ENCODE measurements at places on chromosomes 12 and 14.
A peak's percentile ranks its signal among the peaks of the same experiment; 100 is the strongest.

GRCh38 chr12:4116251-4117111 is 157.1 kb upstream of the CCND2 start:
- no peak for DNase-seq

- no peak for DNase-seq
These were observed 165.3 kb upstream of the RASSF8 start for GRCh38 chr12:25793196-25793595.

DNA sequence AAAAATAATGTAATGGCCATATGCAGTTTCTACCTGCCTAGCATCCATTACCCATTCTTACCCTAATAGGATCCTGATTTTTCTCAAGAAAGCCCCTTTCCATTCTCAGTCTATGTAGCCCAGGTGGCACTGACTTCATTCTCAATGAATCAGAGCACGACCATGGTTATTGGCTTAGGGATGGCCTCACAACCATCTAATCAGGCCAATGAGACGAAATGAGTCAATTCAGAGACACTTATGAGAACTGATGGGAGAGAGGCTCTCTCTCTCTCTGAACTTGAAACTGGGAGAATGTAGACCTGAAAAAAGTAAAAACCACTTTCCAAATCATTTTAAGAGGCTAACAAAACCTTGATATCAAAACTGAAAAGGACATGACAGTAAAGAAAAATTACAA is 45.3 kb upstream of the OXA1L start:
- DNase-seq = no peak

DNA sequence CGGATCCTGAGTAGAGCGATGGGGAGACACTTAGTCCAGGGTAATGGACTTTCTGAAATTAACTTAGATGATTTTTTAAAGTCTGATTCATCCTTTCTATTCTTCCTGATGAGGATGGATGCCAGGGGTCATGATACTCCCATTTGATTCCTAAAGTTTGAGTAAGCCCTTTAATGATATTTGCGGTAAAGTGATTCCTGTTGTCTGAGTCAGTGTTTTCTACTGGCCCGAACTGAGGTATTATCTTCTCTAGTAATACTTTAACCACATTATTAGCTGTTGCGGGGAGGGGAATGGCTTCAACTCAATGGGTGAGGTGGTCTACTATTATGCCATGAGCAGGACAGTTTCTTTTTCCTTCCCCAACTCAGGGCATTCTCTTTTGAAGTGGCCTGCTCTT is 111.6 kb downstream of the RIN3 start:
- DNase-seq = no peak

DNA sequence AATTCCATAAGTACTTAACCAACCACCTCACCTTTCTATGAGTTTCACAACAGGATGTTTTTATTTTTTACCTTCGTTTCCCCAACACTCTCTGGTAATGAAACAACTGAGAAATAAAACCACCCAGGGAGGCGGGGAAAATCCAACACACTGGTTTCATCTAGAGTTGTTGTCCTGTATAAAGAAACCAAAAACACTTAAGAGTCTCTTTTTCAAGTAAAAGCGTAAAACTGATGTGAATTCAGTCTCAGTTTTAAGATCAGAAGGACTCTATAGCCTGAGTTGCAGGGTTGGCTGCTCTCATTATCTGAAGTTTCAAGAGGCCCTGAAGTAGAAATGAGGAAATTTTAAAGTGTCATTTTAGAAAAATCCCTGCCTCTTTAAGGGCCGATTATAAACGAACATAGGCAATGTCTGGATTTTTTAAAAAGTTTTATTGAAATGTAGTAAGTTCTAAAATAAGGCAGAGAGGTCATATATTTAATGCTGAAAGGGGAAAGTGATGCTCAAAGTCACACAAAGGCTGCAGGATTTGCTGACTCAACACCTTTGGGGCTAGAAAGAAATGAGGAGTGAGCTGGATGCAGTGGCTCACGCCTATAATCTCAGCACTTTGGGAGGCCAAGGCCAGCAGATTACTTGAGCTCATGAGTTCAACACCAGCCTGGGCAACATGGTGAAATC is 27.2 kb downstream of the HIGD1C start:
- DNase-seq = no peak

DNA sequence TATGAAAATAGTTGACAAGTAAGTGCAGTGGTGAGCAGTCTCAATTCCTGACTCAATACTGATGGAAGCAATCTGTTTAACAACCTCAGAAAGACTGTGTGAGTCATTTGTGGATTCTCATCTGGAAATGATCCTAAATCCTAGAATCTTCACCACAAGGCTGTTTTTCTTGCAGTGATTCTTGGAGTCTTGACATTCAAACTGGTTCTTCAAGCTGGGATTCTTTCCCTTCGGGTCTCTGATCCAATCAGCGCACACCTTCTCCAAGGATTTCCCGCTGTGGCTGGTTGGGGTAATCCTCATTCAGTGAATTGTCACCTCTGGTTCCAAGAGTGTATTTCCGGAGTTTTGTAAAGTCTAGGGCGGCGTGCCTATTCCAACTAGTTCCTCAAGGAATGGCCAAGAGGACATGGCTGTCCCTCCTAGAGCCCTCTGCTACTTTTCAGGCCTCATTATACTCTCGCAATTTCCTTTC is 37.7 kb upstream of the FOXJ2 start:
- DNase-seq = no peak

DNA sequence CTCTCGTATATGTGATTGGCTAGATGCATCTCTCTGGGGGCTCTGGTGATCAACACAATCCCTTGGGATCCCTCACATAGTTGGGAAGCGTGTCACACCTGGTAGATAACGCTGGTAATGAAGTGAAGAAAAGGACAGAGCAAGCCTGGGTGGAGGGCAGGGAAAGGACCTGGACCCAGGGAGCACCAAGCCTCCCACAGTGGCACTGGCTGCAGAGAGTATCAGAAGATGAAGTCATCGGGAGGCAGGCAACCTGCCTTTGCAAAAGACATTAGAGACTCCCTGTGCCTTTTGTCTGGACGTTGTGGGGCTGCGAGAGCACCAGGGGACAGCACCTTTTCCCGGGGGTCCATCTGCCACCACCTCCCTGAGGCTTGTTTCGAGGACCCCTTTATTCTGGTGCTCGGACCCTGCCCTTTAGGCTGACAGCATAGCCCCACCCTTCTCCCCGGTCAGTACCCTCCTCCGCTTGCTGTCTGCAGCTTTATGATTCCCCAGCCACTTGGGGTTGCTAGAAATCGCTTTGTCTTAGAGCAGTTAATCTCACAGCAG is 116.4 kb downstream of the EML1 start:
- no peak for DNase-seq

DNA sequence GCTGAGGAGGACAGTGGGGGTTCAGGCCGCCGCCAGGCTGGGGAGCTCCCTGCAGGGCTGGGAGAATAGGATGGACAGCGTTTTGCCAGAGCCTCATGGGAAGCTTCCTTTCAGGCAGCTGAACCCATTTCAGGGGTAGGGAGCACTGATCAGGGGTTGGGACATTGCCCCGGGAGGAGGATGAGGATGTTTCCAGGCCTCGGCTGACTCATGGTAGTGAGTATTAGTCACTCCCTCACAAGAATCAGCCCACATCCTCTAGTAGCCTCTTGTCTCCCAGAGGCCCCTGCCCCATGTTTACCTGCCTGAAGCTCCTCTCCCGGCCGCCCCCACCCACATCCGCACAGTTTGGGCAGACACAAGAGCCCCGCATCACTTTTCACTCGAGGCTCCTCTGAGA is 89.8 kb downstream of the ZFP36L1 start:
- no peak for DNase-seq

DNA sequence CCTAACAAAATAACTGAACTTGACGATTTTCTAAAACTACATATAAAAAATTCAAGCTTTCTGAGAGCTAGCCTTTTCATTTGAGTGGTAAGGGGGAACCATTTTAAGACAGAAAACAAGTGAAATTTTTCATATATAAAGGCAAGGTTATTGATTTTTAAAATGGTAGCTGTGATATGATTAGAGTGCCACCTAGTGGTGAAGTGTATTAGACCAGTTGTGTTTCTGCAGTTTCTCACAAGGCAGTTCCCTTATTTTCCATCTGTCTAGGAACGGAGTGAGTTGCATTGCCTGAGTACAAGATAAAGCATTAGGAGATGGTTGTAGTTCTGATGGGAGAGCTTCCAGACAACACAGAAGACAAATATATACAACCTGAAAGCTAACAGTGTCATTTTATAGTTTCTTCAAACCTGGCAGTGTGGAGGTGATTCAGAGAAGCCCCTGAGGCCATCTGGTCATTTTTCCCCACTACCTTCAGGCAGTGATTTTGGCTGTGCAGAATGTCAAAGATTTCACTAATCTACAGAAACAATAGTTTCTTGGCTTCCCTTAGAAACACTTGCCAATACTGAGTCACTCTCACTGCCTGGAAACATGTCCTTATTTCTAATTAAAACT is 180.8 kb downstream of the C12orf50 start:
- no peak for DNase-seq

DNA sequence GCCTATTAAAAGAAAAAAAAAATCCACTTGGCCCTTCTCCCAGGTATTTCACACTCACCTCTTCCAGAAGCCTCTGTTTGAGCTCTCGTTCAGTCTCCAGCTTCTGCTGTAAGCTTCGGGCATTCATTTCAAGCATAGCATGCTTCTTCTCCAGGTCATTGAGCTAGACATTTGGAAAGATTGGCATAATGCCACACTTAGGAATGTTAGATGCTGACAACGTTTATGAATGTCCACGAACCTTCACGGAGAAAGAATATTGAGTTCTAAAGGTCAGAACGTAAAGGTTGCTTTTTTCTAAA is 60.5 kb downstream of the PRKAB1 start:
- no peak for DNase-seq

DNA sequence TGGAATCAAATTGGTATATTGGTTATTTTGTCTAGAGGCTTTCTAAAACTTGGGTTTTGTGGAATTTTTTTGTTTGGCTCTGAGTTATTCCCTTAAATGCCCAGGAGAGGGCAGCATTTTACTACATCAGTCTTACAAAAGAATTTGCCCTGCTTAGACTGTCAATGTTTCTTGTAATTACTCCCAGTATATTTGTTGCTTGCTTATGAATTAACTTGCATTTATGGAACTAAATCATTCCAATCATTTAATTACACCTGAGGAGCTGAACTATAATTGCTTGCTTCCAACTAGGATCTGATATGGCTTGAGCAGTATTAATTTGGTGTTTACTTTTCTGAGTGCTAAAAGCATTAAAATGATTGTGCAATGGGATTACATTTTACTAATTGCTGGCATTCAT is 48.7 kb downstream of the MIPOL1 start:
- DNase-seq = no peak

- no peak for DNase-seq
These were observed 822.9 kb downstream of the VRK1 start for GRCh38 chr14:97620066-97620465.

DNA sequence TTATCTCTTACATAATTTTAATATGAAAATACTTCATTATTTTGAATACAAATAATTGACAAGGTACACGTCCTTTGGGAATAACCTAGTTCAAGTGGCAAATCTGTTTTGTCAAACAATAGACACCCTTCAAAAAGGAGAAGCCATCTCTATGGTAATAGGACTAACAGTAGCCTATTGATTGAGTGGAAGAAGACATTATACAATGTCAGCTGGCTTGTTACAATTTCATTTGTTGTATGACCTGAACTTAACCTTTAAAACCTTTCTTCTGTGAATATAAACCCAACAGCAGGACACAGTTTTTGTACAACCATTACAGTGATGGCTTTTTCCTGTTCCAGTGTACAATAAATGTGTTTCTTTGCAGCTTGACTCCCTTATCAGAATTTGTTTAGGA is 8.1 kb downstream of the TMEM260 start:
- no peak for DNase-seq

- no peak for DNase-seq
These were observed 14.4 kb downstream of the AREL1 start for GRCh38 chr14:74698465-74698864.

GRCh38 chr14:22384167-22384549 is 204.9 kb downstream of the DAD1 start:
- DNase-seq = no peak

- no peak for DNase-seq
These were observed 81.4 kb downstream of the ACTN1 start for GRCh38 chr14:68897559-68898155.

DNA sequence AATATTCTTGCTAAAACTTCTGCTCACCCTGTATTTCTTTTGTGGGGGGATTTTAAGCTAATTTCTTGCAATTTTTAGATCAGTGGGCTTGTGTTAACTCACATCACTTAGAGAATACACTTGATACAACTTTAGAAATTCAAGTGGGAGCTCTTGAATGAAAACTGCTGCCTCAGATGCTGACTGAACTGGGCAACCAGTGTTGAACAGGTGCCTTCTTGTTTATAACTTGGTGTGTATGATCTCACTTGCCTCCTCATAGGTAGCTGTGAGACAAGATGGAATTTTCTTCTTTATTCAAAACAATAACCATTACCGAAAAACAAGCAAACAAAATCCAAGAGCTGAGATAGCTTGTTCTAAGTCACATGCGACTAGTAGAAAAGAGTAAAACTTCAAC is 63.5 kb downstream of the FGD4 start:
- DNase-seq = no peak

GRCh38 chr12:108609537-108610335 is 11.9 kb upstream of the TMEM119 start:
- DNase-seq = no peak

GRCh38 chr12:6372403-6373003 is 2.9 kb downstream of the SCNN1A start:
- DNase-seq = no peak

GRCh38 chr14:38490273-38490672 is 234.4 kb upstream of the CLEC14A start:
- no peak for DNase-seq

GRCh38 chr14:81555684-81556083 is 22.0 kb upstream of the SEL1L start:
- no peak for DNase-seq

GRCh38 chr12:123115409-123116121 is 35.3 kb downstream of the PITPNM2 start:
- DNase-seq = no peak

GRCh38 chr12:98699586-98699985 is 54.5 kb downstream of the APAF1 start:
- DNase-seq = no peak

DNA sequence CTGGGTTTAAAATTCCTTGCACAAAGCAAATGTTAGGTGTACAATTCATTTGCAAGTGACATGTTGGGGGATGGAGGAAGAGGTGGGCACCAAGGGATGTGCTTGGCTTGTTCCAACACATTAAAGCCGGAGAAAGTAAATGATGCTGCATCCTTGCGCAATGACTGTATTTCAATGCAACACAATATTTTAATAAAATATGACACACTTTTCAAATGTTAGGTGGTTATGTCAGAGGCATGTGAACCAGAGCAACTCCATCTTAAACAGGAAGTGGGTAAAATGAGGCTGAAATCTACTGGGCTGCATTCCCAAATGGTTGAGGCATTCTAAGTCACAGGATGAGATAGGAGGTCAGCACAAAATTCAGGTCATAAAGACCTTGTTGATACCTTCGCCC is 53.6 kb upstream of the ARHGAP5 start:
- no peak for DNase-seq

DNA sequence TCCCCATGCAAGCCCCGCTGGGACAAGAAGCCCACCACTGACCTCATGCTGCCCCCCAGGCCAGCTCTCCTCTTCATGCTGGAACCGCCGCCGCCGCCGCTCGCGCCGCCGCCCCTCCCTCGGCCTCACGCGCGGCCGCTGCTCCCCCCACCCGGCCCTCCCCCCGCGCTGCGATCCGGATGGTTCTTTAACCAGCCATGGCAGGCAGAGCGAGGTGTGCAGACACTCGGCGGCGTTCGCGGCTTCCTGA is at the start of gene DCAF5:
Gene DCAF5, minus strand, starts transcription at position 218 of the 250 bp plus-strand sequence. Its CDS starts 141 bp downstream, at position 77.
- peak; percentile 90 for DNase-seq

- DNase-seq = no peak
These were observed 126.6 kb downstream of the PPM1H start for GRCh38 chr12:62808166-62808879.
